Adipose tissue (tissue), 3 donors: ENCODE measurements at places on chromosomes 7 and 10. TPM values are rescaled to one million over a fixed set of nuclear protein-coding genes. Genes with fewer than 3 reads are reported as not detected.

LIPK gene
- not detected for polyA plus RNA-seq

PCBD1 gene
- 158 TPM for polyA plus RNA-seq

ATRNL1 gene
- polyA plus RNA-seq: 0.34 TPM

SEC23IP gene
- 10.1 TPM for polyA plus RNA-seq

CUTC gene
- polyA plus RNA-seq: 14.8 TPM

MACROH2A2 gene
- polyA plus RNA-seq: 4.5 TPM

VSTM4 gene
- 18.2 TPM for polyA plus RNA-seq

TRIM74 gene
- not detected for polyA plus RNA-seq

WNT16 gene
- not detected for polyA plus RNA-seq

RSPH10B gene
- polyA plus RNA-seq: not detected

SLC26A5 gene
- polyA plus RNA-seq: 0.06 TPM

UCMA gene
- not detected for polyA plus RNA-seq

RAMP3 gene
- polyA plus RNA-seq: 11.6 TPM

LIPF gene
- 1.3 TPM for polyA plus RNA-seq

PBLD gene
- 23.3 TPM for polyA plus RNA-seq

SEC31B gene
- polyA plus RNA-seq: 8.3 TPM
